Fibroblast of villous mesenchyme (primary cell): ENCODE measurements at places on chromosomes 11 and 22. TPM values are rescaled to one million over a fixed set of nuclear protein-coding genes. Genes with fewer than 3 reads are reported as not detected.
A peak's percentile ranks its signal among the peaks of the same experiment; 100 is the strongest.

DNA sequence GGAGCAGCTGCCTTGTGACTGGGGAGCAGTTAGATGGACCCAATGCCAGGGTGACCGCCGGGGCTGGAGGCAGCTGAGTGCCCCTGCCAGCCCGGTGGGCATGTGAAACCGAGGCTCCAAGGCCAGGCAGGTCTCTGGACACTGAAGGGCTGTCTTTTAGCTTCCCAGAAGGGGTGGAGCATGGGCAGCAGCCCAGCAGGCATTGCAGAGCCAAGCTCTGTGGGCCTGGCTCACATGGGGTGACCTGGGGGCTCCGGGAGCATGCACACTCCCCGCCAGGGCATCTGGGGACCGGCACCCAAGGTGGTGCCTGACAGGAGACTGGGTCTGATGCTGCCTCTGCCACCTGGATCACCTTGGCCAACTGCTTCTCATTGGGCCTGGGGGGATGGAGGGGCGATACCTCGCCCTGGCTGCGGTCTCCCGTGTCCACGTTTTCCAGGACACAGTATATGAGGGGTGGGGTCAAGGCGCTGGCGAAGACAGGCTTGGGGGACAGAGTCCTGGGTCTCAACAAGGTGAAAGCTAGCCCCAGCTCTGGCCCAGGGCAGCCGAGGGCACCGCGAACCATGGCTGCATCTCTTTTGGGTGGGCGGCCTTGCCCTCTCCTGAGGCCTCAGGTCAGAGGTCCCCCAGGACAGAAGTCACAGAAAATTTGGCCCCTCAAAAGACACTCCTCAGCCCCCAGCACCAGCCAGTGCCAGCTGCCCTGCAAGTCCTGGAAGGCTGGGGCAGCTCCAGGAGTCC lies 3.5 kb downstream of the INS start:
- DNase-seq, result no peak

DNA sequence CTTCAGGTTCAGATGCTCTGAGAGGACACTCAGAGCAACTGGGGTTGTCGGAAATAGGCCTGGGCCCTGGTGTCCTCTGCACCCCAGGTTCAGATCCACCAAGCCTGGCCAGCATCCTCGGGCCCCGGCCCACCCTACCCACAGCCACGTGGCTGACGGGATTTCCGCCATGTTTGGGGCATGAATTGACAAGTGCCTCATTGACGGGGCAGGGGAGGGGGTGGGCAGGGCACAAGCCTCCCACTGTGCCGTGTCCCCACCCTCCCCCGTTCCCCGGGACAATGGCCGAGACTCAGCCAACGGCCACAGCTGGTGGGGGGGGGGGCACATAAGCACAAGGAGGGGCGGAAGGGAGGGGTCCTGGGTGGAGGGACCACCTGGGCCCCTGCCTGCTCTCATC lies 8.5 kb downstream of the MYRF start:
- DNase-seq, result no peak

PTPN5 gene
- not detected in 2 replicates for total RNA-seq

OAF gene
- total RNA-seq, result 29.0 and 31.5 TPM in 2 replicates

- DNase-seq, result peak; percentile 79
These were observed 4.7 kb upstream of the KDELR3 start for GRCh38 chr22:38462960-38463784.

DNA sequence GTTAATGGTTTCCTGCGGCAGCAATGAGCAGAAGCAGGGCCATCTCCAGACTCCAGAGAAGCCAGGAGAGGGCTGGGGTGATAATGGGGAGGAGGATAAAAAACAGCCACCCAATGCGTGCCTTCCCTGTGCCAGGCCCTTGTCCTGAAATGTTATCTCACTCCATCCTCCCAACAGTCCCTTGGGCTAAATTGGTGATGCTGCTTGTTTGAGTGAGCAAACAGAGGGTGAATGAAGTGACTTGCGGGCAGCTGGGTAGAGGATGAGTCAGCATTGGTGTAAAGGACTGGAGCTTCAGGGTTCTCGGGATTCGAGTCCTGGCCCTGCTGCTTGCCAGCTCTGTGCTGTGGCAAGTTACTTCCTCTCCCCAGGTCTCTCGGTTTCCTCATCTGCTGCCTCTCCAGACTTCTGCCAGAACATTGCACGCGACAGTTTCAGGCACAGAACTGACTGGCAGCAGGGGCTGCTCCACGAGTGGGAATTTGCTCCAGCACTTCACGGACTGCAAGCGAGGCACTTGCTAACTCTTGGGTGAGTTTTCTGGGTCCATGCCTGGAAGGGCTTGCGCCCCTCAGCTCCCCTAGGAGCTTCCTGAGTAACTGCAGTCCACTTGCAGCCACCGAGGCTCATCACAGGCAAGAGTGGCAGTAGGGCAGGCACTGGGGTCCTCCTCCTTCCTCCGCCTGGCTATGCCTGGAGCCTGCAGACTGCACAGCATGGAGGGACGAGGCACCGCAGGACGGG lies at the start of gene P2RY6:
Gene P2RY6, plus strand, starts transcription at position 403 of the 744 bp plus-strand sequence. CDS start 24,181 bp downstream, outside the sequence.
- peak; percentile 56 for DNase-seq

- DNase-seq, result no peak
These were observed 131.4 kb downstream of the TENM4 start for GRCh38 chr11:79309407-79309806.

DNA sequence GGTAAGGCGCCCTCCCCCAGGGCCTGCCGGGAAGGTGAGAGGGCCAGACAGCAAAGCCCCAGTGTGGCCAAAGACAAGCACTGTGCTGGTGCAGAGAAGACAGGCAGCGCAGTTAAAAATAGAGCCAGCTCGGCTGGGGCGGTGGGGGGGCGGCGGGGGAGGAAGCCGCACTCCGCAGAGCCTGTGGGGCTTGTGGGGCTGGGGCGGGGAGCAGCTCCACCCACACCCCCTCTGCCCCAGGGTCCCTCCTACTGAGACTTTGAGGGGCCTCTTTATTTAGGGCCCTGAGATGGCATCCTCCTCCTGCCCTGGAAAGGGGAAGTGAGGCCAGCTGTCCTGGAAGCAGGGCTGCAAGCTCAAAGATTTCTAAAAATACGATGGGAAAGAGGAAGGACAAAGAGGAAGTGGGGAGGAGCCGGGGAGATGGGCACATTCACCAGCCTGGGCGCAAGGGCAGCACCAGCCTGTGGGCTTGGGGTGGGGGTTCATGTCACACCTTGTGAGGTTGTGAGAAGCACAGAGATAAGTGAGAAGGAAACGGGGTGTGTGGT lies 2.6 kb downstream of the CYTH4 start:
- DNase-seq, result no peak

MRGPRE gene
- not detected in 2 replicates for total RNA-seq

DNA sequence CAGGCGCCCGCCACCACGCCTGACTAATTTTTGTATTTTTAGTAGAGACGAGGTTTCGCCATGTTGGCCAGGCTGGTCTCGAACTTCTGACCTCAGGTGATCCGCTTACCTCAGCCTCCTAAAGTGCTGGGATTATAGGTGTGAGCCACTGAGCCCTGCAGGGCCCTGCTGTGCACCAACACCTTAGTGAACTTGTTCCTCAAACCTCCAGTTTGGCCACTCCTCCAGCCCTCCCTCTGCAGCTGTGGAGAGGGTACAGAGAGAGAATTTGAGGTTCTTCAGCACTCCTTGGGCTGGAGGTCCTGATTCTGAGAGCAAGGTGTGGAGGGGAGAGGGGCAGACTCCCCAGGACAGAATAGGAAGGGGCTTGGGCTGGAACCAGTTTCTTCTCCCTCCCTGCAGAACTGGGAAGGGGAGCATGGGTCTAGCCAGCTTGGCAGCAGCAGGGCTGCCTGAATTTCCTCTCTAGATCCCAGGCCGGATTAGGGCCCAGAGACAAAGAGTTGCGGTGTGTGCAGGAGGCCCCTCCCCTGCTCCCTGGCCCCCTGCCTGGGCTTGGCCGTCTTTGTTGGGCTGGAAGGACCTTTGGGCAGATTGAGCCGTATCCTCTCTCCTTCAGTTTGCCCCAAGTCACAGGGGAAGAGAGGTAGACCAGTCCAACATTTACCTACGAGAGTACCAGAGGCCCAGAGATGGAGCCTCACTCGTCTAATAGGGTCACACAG lies 2.3 kb upstream of the PEX16 start:
- DNase-seq, result no peak

GRCh38 chr22:31561238-31561887 lies 65.0 kb downstream of the SFI1 start:
- peak; percentile 90 for DNase-seq

PPP1CA gene
- total RNA-seq, result 172 and 202 TPM in 2 replicates

APOL3 gene
- total RNA-seq, result 9.7 and 10.4 TPM in 2 replicates

OVCH2 gene
- under 0.01 and 0.64 TPM in 2 replicates for total RNA-seq

- peak; percentile 68 for DNase-seq
These were observed 111.2 kb downstream of the SLC1A2 start for GRCh38 chr11:35308157-35308556.

DNA sequence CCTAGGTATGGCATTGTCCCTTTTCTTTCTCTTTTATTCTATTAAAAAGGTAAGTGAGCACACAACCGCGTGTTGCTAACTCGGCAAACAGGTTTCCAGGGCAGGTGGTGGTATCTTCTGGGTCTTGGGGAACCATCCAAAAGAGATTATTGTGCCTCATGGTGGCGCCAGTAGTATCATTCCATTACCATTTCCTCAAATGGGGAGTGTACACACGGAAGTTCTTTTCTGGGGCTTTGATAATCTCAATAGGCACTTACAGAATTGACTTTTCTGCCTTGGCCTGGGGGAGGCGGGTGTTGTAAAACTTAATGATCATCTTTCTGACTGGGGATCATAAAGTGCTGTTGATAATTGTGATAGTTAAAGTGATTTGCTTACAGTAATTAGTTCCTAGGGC lies 234.1 kb downstream of the KIRREL3 start:
- DNase-seq, result no peak

EHF gene
- total RNA-seq, result under 0.01 TPM in 1 of 2 replicates, not detected in the other

DNA sequence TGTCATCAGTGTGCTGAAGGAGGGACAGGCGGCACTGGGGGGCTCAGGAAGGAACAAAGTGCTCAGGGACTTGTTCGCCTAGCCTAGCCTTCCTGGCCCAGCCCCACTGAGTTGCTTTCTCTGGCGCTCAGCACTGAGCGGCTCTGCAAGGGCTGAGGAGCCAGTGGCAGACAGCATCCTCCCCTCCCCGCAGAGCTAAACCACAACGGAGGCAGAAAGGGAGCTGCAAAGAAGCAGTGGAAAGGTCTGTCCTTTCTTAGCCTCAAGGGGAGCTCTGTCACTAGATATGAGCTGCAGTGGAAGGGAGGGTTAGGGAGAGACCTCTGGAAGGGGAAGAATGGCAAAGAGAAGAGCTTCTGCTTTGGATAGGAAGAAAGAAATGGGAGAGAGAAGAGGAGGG lies 89.7 kb upstream of the PHOX2A start:
- DNase-seq, result no peak

DNA sequence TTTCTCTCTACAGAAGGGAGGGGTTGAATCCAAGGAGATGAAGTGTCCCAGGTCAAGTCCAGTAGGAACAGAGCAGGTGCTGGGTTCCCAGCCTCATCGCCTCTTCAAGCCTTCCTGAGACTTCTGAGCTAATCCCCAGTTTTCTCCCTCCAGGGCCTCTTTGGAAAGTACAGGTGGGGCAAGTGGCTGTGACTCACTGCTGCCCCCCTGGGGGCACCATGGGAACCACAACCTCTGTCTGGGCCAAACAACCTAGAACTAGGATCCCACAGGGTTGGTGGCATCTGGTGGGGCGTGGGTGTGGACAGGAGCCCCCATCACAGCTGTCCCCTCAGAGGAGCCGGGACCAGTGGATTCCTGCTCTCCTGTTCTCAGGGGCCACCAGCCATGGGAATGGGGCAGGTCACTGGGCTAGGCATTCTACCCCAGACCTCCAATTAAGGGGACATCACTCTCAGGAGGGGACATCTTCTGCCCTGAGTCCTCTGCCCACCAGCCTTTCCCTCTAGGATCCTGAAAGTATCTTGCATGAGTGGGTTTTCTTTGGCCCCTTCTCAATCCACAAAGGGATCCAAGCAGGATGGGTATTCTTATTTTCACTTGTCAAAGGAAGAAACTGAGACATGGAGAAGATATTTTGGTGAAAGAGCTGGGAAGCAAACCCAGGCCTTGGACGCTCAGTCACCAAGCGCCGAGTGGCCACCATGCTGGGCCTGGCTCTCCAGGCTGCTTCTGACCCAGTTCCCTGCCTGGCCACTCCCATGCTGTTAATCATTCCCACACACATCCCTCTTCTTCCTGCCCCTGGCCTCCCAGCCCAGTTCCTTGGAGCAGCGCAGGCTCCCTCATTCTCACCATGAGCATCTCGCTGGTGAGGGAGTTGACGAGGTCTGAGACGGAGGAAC lies 23.8 kb downstream of the LRRC10B start:
- peak; percentile 14 for DNase-seq

C22orf42 gene
- total RNA-seq, result not detected in 2 replicates

DNA sequence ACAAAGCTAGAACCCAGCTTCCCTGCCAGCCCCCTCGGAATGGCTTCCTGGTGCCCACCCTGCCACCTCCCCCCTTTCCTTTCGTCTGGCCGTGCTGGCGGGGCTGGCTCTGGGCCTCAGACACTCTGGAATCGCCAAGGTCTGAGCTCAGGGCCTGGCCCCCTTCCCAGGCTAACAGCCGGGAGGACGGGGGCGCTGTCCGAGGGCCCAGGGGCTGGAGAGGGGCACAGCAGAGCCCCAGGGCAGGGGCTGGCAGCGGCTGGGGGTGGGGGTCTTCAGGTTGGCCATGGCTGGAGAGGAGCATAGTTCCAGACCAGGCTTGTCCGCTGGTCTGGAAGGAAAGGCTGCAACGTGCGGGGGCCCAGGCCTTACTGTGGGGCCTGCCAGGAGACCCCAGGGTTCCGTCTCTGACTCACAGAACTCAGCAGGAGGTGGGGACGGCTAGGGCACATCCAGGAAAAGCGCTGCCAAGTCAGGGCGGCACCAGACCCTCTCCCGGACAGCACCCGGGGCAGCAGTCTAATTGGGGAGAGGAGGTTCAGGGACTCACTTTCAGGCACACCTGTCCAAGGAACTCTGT lies 861 bp upstream of the LTBP3 start:
- peak; percentile 32 for DNase-seq

OR10D3 gene
- total RNA-seq, result not detected in 2 replicates

DNA sequence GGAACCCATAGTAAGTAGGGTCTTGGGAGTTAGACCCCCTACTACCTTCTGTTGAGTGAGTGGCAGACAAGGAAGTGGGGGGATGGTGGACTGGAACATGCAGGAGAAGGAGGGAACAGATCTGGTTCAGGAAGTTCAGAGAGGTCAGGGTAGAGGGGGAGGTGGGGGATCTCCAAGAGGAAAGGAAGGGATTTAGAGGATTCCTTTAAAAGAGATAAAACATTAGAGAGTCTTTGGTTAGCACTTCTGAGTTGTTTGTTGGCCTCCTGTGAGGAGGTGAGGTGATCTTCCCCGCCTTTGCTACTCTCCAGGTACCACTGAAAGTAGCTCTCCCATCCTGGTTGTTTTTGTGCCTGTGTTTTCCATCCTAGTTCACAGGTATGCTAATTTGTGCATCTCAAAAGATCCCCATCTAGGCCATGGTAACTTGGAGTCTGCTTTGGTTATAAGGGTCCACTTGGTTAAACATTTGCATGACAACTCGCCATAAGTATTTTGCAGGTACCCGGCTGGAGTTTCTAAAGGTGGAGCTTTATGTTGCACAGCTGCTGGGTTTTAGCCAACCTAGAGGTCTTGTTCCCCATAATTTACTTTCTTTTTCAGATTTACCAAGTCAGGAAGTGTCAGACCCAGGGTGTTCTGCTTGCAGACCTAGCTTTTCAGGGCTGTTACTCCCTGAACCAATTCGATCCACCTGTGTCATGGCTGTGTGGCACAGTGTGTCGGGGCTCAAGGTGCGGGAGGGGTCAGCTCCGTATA lies 79.3 kb upstream of the SORL1 start:
- DNase-seq, result no peak
